Stimulated activated CD4-positive, alpha-beta T cell treated with anti-CD3 and anti-CD28 coated beads, TNF-alpha, amount 100 ng/mL, for 1 hour (primary cell): ENCODE measurements at places on chromosomes 1 and 21.

GRCh38 chr1:76144247-76144646, 69.7 kb downstream of the ST6GALNAC3 start:
- no peak for DNase-seq

DNA sequence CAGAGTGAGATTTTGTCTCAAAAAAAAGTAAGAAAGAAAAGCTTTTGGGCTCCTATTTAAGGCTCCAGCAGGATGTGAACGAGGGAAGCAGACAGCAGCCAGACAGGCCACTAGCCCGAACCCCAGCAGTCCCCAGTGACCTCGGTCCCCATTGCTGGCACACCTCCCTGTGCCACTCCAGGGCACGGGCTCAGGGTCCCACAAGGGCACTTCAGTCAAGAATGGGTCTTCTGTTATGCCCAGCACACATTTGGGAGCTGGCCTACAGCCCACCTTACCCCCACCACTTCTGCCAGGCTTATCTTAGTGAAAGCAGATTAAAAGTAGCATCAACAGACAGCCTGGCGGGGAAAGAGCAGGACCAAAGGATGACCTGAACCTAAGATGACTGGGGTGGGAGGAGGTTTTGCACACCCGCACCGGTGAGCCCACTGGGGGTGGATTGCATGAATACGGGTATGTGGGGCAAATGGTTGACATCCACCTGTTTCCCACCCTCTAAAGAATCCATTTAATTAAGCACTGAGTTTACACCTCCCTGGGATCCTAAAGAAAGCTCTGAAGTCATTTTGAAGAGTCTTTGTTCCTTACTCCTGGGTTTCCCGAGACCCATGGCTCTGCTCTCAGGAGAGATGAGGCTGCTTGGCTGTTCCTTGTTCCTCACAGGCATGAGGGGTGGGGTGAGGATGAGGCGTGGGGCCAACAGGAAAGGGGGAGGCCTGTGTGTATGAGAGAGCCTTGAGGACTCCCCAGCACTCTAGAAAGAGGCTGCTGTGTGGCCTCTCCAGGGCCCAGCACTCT, 4.7 kb downstream of the CHI3L1 start:
- DNase-seq, result no peak

DNA sequence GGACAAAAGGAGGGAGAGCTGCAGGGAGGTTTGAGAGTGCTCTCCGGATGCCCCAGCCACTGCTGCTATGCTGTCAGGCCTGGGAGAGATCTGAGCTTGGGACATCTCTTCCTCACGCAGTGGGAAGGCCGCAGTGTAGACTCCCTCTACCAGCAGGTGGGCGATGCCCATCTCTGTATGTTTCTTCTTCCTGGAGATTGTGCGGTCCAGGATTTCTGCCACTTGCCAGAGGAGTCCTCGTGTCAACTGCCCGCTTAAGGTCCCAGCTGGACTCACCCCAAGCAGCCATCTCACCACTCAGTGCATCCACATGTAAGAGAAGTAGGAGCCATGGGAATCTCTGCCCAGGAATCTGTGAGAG, 10.9 kb downstream of the CPLANE2 start:
- no peak for DNase-seq

DNA sequence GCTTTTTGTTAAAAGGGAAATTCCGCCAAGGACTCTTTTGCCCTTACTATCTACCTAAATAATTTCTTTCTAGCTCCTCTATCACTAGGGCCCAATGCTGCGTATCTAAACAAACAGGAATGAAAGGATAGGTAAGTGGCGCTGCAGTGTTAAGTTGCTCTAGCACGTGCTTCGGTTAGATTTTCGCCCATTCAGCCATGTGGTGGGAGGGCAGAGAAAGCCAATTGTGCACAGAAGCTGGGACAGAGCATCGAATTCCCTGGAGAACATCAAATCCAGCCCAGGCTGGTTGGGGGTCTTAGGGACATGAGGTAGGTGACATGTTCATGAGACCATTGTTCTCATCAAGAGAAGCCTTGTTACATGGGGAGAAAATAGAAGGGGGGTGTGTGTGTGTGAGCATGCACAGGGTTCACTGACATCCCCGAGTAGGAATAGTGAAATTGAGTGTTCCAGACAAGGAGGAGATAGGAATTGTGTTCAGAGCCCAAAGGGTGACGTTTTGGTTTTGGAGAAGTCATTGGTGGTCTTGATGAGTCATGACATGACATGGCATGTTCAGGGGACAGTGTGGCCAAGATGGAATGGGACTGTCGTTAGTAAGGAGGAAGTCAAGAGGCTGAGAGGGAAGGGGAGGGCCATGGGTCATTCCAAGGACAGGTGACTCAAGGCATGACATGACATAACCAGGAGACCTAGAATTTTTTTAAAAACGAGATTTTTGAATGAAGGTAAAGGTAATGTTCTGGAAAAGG, 107.1 kb downstream of the TLR5 start:
- DNase-seq, result no peak

GRCh38 chr1:112386731-112387346, 9.2 kb upstream of the CTTNBP2NL start:
- no peak for DNase-seq

DNA sequence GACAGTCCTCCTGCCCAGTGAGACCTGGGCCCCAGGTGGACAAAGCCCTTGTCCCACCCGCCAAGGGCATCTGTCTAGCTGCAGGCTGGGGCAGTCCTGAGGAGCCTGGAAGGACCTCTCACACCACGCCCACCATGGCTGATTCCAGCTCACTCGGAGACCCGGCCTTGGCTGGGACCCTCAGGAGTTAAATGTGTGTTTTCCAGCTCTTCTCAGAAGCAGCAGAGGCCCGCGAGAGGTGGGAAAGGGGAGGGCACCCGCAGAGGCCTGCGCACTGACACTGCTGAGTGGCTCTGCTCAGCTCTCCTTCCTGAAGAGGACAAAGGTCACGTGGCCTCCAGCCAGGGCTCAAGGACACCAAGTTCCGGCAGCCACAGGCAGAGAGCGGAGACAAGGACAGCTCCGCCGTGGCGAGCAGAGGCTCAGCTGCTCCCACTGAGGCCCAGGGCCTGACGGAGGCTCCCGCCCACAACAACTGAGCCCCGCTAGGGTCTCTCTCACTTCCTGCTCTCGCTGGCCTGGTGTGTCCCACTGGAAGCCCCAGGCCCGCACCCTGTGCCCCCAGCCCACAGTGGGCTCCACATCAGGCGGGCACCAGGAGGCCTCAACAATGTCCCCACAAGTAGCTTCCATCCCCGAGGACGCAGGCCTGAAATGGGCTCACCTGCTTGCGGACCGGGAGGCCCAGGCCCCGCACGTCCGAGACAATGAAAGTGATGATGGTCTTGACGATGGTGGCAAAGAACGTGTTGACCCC, 16.9 kb downstream of the SLC19A1 start:
- DNase-seq, result no peak

- DNase-seq, result no peak
Observed at GRCh38 chr1:193358419-193358818, 172.0 kb upstream of the B3GALT2 start.

DNA sequence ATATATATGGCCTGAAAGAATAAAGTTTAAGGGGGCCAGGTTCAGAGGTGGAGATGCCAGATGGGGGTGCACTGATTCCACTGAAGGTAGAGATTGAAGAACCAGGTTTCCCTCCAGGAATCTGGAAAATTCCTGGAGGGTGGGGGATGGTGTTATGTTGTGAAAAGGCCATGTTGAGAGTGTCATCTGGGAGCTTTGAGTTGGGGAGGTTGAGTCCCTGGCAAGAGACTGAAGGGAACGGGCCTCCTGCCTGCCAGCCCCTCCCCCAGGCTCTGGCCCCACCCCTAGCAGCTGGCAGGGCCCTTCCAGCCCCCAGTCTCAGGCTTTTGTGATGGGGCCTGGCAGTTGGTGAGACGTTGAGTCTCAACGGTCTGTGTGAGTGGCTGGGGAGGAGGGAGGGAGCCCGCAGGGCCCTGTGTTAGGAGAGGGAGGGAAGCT, 4.1 kb downstream of the PTPRU start:
- no peak for DNase-seq

DNA sequence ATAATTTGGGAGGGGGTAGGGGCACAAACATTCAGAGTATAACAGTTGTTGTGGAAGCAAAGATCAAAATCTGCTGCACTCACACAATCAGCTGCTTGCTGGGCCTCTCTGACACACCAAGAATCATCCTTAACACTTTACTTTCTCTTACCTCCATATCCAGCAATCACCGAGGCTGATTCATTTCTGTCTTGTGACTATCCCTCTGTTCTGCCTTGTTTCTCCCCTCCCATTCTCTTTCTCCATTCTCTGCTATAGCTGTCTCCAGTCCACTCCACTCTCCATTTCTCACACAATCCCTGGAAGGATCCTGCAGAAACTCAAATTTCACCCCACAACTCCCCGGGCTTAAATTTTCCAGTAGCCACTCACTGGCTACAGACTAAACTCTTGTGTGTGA, 91.8 kb upstream of the NGF start:
- DNase-seq, result no peak

DNA sequence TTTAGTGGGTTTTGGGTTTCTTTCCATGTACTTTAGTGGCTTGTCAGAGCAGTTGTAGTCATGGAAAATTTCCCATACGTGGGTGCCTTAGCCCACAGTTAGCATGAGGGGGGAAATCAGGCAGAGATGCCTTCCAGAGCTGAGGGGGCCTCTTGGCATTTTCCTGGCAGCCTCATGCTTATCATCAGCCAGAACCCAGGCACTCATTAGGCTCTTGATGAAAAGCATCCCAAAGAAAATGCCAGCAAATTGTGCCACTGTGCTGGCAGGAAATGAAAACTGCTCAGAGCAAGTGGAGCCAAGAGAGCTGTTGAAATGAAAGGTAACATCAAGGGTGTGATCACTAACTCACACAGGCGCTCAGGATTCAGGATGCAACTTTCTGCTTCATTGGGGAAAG, 128.0 kb downstream of the TNNI3K start:
- DNase-seq, result no peak

GRCh38 chr1:225514671-225515081, 86.8 kb upstream of the LBR start:
- DNase-seq, result no peak

- DNase-seq, result no peak
Observed at GRCh38 chr1:201505503-201505890, 1.4 kb downstream of the CSRP1 start.

- DNase-seq, result peak; percentile 10
Observed at GRCh38 chr1:52904927-52905698, 16.4 kb downstream of the ECHDC2 start.

- no peak for DNase-seq
Observed at GRCh38 chr1:209838537-209838936, 10.8 kb downstream of the UTP25 start.

- DNase-seq, result no peak
Observed at GRCh38 chr1:26401891-26402290, 8.7 kb upstream of the LIN28A start.

GRCh38 chr1:39230261-39231190, 26.0 kb downstream of the MACF1 start:
- peak; percentile 7 for DNase-seq

GRCh38 chr1:109923131-109923945, 12.7 kb downstream of the CSF1 start:
- no peak for DNase-seq

DNA sequence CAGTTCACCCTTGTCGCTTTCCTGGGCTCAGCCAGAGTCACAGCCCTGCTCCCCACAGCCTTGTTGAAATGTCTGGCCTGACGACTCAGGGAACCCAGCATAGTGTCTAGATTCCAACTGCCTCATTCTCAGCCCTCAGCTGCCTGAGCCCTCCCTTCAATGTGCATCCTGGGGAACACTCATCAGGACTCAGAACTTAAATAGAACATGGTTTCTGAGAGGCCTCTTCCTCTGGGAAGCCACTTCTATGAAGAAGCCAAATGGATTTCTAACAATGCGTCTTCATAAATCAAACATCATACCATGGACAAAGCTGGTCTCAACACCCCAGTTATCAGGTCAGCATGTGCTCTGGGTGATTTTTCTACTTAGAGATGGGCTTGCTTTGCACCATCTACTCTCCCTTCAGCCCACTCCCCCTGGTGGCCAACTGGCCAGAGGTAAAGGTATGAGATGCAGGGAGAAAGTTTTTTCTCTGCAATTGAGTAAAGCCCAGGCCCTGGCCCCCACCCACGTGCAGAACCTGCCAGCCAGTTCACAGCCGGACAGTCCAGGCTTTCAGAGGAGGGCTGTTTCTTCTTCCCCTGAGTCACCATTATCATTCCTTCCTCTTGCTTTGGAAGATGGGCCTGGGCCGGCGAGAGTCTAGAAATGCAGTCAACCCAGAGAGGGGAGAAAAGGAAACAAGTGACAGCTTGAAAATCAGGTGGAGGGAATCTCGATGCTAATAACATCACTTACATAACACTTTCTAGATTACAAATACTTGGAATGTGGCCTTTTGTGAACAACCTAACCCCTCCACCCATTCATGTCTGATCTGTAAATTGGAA, 32.1 kb downstream of the CD244 start:
- DNase-seq, result peak; percentile 28

DNA sequence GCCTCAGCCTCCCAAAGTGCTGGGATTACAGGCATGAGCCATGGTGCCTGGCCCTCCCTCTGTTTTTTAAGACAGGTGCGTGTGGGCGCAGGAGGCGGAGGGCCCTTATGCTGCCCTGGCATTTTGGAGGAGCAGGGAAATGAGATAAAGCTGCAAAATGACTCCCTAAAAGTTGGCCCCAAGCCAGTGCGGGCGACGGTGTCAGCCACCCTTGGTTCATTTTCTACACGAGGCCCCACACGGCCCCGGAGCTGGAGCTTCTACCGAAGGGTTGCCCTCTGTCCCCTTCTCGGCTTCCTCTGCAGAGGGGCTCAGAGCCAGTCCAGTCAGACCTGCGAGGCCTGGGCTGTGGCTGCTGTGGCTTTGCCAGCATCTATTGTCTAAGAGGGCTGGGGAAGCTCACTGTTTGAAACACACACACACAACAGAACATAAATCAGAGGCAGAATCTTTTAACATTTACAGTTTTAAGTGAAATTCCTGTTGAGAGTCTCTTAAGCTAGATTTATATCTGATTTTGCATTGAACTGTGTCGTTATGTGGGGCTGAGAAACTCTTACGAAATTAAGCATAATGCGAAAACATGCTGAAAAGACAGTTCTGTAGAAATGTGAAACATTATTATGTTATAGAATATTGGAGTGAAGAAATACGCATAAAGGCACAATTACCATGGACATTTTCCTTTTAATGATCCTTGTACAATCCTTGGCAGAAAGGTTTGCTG, 255.9 kb downstream of the CAMTA1 start:
- no peak for DNase-seq

DNA sequence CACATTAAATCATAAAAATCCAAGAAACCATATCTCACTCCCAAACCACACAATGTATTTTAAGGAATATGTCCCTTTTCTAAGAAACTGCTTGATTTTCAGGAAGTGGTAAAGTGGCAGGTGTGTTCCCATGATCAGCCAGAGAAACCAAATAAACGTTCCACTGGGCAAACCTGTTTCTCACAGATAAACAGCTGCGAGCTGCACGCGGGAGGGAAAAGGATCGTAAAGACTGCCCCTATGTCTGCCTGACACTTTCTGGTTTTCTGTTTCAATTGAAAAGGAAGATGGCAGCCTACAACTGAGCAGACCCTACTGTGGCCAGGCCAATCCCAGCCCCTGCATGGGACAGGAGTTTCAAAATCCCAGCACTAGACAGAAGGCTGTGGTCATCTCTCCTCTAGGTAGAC, 36.6 kb downstream of the HIVEP3 start:
- no peak for DNase-seq
